Fibroblast of the conjunctiva (primary cell): ENCODE measurements at places on chromosomes 6 and 20.
A peak's percentile ranks its signal among the peaks of the same experiment; 100 is the strongest.

GRCh38 chr6:119052987-119053386, 25.5 kb downstream of the FAM184A start:
- no peak for DNase-seq

DNA sequence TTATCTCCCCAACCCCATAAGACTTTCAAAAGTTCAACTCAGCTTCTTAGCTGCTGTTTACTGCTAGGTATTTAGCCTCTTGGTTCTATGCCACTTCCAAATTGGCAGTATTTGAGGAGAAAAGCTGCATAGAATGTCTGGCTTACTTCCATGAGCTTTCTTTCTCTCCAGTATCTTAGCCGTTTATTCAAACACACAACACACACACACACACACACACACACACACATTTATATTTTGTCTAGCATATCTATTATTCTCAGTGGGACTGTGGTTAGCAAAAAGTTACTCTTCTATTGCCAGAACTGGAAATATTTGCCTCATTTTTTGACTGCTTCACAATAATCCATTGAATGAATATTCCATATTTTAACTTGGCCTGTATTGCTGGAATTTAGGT, 634.2 kb upstream of the IMPG1 start:
- DNase-seq: no peak

- no peak for DNase-seq
Observed at GRCh38 chr20:62755817-62756724, 40.2 kb upstream of the MRGBP start.

GRCh38 chr6:127812985-127813698, 87.7 kb downstream of the THEMIS start:
- no peak for DNase-seq

DNA sequence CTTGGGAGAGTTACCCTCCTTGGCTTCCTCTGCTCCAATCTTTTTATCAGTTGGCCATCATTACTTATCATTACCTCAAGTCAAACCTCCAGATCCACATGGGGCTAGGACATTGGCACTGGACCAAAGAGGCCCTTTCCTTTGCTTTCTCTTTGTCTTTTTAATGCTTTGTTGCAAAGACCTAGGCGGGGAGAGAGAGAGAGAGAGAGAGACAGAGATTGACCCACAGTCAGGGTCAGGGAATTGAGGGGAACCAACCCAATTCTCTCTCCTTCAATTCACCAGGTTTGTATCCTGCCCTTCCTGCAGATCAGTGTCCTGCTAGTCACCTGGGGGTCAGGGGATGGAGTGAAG, 3.5 kb upstream of the VEGFA start:
- no peak for DNase-seq

- DNase-seq: no peak
Observed at GRCh38 chr6:34181908-34182307, 36.0 kb upstream of the GRM4 start.

- DNase-seq: peak; percentile 68
Observed at GRCh38 chr6:27545271-27546046, 72.6 kb upstream of the ZNF184 start.

GRCh38 chr6:100246206-100246605, 218.5 kb downstream of the SIM1 start:
- DNase-seq: no peak
